Stimulated activated CD8-positive, alpha-beta memory T cell treated with anti-CD3 and anti-CD28 coated beads, Interleukin-12 subunit alpha, Interleukin-12 subunit beta, amount 100 ng/mL, for 4 hours (primary cell): ENCODE measurements at places on chromosomes 3 and 15.

- DNase-seq, result no peak
Observed at GRCh38 chr3:21436835-21437234, 314.2 kb downstream of the ZNF385D start.

DNA sequence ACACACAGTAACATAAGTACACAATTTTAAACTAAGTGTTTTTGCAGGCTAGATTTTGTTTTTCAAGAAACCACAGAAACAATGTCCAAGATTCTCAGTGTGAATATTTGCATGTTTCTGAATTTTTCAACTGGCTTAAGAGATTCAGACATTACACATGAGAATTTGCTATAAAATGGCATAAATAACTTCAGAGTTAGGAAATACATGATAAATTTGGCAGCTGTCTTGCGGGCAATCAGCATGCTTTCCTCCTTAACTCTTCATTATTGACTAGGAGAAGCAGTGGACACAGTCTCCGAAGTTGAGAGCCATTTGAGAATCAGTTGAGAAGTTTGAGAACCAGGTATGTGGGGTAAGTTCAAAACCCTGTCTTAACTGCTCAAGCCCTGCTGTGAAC is 625.6 kb upstream of the SGO1 start:
- DNase-seq, result no peak

DNA sequence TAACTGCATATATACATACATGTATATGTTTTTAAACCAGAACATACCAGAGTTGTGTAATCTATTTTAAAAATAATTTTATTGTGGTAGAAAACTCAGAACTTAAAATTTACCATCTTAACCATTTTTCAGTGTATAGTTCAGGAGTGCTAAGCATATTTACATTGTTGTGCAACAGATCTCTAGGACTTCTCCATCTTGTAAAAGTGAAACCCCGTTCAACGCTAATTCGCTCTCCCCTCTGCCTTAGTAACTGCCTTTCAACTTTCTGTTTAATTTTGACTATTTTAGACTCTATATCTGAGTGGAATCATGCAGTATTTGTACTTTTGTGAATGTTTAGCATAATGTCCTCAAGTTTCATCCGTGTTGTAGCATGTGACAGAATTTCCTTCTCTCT is 51.8 kb upstream of the SSR3 start:
- DNase-seq, result no peak

- no peak for DNase-seq
Observed at GRCh38 chr3:7357101-7357500, 496.2 kb downstream of the GRM7 start.

DNA sequence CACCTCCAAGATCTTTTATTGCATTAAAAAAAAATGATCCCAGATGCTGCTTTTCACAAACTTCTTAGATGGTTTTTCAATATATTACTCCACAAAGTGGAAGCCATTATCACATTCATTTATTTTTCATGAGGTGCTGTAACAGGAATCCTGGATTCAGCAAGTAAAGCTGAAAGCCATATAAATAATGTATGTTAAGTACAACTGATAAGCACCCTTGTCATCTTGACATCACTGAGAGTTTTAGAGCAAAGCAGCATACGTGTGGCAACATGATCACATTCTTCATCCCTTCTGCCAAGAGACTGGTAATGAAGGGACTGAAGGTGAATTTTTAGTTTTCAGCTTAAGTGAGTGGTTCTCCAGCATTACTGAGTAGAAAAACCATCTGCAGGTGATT is 44.9 kb upstream of the LRRFIP2 start:
- DNase-seq, result no peak

- DNase-seq, result no peak
Observed at GRCh38 chr15:51848811-51849210, 19.4 kb downstream of the TMOD3 start.

GRCh38 chr3:119352034-119352609 is 57.9 kb downstream of the ARHGAP31 start:
- peak; percentile 42 for DNase-seq

DNA sequence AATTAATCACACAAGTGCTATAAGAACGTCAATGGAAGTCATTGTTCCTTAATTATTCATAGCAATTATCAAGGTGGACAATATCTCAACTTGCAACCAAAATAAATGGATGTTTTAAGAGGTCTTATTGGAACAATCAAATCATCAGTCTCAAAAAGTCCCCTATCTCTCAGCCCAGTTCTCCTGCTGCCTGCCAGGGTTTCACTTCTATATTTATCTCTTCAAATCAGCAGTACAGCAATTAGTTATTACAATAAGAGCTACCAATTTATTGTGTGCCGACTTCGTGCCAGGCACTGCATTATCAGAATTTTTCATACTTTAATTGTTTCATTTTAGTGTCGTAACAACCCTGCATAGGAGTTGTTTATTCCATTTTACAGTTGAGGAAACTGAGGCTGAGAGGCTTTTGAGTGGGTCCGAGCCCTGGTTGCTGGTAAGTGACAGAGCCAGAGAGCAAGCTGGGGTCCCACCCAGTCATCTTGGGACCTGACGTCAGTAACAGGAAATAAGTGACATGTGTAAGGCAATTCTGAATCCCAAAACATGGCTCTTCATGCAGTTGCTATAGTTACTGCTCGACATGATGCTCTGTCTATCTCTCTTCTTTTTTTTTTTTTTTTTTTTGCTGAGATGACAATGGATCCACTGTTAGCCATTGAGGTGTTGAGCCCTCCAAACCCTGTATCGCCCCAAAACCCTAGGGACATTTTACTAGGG is 8.8 kb upstream of the KCTD6 start:
- no peak for DNase-seq

DNA sequence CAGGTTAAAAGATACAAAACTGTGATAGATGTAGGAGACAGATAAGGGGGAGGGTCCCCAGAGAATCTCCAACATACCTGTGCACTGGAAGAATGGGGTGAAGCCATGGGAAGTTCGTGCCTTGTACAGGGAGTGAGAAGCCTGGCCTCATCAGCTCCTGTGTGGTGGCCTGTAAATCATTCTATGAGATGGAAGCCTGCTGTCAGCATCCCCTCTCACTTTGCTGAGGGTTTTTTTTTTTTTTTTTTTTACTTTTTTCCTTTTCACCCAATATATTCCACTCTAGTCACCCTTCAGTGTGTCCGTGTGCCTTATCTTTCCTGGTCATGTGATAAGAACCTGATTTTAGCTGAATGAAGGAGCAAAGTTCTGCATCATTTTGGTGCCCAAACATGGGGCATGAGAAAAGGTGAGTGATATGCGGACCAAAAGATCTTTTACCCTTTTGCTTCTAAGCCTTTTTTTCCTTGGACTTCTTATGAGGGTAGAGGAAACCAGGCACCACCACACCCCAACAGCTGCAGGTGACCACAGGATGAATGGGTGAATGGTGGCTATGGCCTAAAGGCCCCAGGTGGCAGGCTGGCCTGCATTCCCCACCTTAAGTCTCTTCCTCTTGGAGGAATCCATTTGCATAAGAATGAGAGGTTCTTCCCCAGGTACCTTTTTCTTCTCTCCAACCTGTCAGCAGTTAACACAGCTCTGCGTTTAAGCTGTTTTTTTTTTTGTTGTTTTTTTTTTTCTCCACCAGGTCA is 1345.0 kb downstream of the NSUN3 start:
- no peak for DNase-seq

DNA sequence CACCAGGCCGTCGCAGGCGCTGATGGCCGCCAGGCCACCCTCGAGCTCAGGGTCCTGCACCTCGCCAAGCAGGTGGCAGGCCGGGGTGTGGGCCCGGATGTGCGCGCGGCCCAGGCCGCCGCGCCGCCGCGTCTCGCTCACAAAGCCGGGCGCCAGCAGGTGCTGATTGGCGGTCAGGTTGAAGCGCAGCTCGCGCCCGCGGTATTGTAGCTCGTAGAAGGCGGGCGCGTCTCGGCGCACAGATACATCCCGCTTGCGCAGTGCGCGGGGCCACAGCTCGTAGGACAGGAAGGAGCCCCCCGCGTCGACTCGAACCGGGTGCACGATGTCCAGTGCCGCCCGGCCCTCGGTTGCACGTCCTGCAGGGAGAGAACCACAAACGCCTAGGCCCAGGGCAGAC is 11.1 kb downstream of the ADAMTS7 start:
- DNase-seq, result no peak

DNA sequence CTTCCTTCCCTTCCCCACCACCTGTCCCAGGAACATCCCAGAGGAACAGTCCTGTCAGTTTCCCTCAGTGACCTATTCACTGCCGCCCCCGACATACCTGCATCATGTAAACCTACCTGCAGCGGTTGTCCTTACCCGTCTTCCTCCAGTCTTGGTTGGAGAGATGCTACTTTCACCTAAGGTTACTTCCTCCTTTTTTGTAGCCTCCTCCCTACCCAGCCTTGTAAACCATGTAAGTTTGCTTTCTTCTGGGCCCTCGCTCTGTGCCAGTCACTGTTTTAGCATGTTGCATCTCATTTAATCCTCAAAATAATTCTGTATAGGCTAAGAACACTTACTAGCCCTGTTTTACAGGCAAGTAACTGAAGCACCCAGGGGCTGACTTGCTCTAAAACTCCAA is 58.3 kb downstream of the GPR171 start:
- DNase-seq, result no peak

- DNase-seq, result no peak
Observed at GRCh38 chr15:69410248-69410874, 3.8 kb upstream of the KIF23 start.

DNA sequence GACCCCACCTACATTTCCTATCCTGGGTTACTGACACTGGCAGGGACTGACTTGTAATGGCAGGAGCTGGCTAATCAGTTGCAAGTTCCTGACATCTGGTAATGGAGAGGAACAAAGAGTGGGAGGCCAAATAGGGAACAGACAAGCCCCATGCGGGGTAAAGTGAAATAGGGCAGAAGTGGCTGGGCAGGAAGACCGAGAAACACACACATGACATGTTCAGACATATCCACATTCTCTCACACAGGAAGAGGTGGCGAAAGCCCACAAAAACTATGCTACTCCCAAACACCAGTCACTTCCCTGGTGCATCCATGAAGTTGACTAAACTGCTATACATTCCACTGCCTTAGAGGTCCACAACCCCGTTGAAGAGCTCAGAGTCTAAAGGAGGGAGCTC is 394.1 kb upstream of the TBL1XR1 start:
- DNase-seq, result no peak

DNA sequence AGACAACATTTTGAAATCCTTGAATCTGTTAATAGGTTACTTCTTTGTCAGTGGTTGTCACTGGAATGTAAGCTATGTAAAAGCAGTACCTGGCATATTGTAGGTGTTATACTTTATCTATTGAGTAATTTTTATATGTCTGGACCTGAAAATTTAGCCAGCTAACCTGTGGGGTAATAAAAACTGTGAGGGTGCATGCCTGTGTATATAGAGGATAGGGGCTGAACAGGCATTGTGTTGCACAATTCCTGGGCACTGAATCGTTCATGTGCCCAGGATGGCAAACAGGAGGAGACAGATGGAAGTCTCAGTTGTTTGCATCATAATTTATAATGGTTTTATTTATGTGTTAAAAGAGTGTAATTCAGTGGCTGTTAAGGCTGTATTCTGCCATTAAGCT is 67.1 kb downstream of the ARMC8 start:
- DNase-seq, result no peak
